CD4-positive, alpha-beta T cell treated with Interleukin-4 for 4 hours (primary cell): ENCODE measurements at places on chromosomes 1 and 21.

- no peak for DNase-seq
Measured at GRCh38 chr1:42133809-42134526, 19.2 kb upstream of the GUCA2B start.

- DNase-seq = no peak
Measured at GRCh38 chr21:26070121-26070520, 100.4 kb downstream of the APP start.

DNA sequence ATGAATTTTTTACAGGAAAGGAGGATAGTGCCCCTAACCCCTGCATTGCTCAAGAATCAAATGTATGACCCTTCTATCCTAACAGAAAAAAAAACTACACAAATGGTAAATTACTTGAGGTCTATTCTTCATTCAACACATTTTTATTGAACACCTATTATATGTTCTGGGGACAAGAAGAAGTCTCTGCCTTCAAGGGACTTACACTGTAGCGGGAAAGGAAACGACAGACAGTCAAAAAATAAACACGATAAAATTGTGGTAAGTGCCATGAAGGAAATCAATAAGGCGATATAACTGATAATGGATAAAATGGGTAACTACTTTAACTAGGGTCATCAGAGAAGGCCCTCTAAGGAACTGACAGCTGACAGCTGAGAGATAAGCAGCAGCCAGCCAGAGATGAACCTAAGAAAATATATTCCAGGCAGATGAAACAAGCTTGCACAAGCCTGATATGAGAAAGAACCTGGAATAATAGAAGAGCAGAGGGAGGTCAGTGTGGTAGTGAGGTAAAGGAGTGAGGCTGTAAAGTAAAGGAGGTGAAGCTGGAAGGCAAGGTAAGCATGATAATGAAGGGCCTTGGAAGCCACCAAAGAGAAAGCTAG lies 66.4 kb downstream of the PHTF1 start:
- DNase-seq = no peak

DNA sequence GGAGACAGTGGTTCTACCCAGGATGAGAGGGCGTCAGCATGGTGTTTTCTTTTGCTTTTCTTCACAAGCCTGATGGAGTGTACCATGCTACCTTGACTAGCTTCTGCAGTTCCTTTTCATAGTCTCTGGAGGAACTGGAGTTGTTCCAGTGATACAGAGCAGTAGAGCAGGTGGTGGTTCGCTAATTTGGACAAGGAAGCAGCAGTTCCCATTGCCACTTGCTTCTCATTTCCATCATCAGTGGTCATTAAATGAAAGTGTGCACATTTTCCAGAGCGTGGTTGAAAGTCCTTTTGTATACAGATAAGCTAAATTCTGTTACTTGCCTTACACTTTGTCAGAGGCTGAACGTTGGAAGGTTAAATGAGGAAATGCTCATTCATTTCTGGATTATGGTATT lies 182.3 kb downstream of the C1orf21 start:
- no peak for DNase-seq

- DNase-seq = no peak
Measured at GRCh38 chr1:223519116-223519515, 125.9 kb downstream of the CCDC185 start.

GRCh38 chr1:71222668-71223067 lies 141.8 kb upstream of the ZRANB2 start:
- no peak for DNase-seq

GRCh38 chr1:36752431-36752830 lies 269.7 kb upstream of the CSF3R start:
- DNase-seq = no peak

GRCh38 chr21:38955495-38955894 lies 149.8 kb downstream of the ETS2 start:
- no peak for DNase-seq

GRCh38 chr21:33817138-33817537 lies 98.5 kb downstream of the ATP5PO start:
- no peak for DNase-seq

DNA sequence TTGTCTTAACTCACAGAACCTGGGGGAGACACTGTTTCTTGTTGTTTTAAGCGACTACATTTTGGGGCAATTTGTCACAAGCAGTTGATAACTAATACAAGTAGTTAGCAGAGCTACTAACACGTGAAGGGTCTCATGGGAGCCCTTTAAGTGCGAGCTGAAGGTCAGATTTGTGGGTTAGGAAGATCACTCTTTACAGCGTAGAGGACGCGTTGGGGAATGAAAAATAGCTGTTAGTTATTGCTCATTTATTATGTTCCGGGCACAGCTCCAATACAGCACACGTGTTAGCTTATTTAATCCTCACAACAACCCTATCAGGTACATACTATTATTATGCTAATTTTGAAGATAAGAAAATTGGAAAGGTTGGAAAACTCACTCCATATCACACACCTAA lies 95.9 kb downstream of the ACTL8 start:
- DNase-seq = no peak

GRCh38 chr21:35005077-35005476 lies 44.0 kb downstream of the RUNX1 start:
- DNase-seq = no peak

- DNase-seq = no peak
Measured at GRCh38 chr1:220243947-220244346, 28.3 kb downstream of the RAB3GAP2 start.
